ENCODE measurements at places on chromosomes 4 and X.

GRCh38 chr4:92969650-92970379 is 666.0 kb downstream of the GRID2 start:
- no peak for ATAC-seq

- ATAC-seq = no peak
Measured at GRCh38 chr4:102438396-102439235, 62.5 kb upstream of the NFKB1 start.

DNA sequence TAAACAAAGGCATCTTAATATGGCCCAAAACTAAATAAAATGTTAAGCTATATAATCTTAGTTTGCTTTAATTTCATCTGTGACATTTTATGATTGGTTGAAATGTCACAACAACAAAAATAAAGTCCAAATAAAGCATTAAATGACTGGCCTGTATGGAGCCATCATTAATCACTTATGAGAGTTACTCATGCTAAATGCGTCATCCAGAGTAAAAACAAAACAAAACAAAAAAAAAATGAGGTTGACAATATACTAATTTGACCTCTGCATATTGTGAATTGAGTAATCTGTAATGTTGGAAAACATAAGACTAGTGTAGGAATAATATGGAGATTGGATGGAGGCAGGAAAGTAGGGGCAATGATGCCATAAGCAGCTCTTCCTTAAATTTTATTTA is 139.7 kb downstream of the MAPK10 start:
- no peak for ATAC-seq

- no peak for ATAC-seq
Measured at GRCh38 chrX:38080808-38081207, 74.5 kb downstream of the SYTL5 start.

DNA sequence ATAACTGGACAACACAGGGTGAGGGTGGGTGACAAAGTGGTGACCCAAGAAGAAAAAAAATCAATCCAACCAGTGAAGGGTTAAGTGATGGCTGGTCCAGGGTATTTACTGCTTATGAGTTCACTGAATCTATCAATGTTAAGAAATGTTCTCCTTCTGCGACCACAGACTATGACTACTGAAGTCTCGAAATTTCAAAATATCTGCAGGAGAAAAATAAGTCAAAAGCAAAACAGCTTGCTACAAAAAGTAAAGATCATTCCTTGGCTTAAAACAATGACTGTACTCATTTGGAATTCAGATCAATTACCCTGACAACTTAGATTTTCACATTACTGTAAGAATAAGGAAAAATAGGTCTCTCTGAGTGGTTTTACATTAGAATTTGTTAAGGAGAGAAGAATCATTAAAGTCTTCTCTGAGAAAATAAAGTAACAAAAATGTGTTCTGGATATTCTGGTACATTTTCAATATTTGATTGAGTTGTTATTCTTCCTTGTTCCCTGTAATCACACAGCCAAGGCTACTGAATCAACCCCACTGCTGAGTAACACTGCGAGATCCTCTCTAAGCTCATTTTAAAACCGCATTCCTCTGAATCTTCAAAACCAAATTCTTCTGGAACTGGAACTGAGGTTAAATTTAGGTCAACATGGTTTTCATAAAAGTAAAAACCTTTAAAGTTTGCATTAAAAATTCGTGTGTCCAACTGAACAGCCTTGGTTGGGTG is 22.7 kb downstream of the SMPX start:
- no peak for ATAC-seq

- ATAC-seq = no peak
Measured at GRCh38 chrX:131778269-131779218, 234.7 kb downstream of the OR13H1 start.

DNA sequence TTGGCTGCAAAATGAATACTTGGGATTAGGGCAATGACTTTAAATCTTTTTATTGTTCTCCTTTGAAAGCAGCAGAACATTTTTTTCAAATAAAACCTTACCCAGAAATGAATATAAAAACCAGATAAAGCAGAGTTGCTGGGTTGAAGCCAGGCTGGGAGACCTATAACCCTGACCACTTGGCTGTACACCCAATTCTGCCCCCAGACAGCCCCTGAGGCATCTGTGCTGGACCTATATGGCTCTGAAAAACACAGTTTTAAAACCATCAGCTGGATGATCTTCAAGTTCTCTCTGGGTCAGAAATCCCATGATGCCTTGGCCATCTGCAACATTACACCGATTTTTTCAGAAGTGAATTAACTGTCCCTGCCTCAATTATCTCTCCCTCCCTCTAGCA is 23.7 kb upstream of the GLRA2 start:
- no peak for ATAC-seq

GRCh38 chr4:3467601-3468031 is 4.5 kb downstream of the DOK7 start:
- ATAC-seq = no peak

DNA sequence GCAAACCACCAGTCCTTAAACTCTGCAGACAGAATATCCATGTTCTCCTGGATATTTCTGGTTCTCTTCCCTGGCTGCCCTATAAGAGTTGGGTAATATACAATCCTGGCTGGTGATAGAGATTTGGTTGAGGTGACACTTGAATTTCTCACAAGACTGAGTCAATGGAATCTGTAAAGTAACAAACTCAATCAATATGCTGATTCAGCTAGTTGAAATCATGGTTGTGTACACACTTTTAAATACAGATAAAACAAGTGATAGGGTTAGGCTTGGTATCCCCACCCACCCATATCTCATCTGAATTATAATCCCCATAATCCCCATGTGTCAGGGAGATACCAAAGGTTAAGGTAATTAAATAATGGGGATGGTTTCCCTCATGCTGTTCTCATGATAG is 349.2 kb upstream of the MAD2L1 start:
- ATAC-seq = no peak

GRCh38 chr4:53156896-53157295 is 209.0 kb downstream of the SCFD2 start:
- ATAC-seq = no peak

DNA sequence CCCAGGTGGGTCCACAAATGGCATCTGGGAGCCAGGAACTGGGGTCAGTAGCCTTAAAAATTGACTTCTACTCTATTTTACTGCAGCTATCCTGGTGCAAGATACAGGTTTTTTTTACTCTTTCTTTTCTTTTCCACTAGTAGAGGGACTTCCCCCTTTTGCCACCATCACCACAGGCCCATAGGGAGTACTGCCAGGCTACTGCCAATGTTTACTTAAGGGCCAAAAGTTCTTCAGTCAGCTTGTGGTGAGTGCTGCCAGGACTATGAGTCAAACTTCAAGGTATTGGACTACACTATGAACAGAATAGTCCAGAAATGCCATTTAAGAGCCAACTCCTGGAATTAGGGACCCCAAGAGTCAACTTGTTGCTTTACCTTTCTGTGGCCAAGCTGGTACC is 94.7 kb downstream of the EDA2R start:
- no peak for ATAC-seq

DNA sequence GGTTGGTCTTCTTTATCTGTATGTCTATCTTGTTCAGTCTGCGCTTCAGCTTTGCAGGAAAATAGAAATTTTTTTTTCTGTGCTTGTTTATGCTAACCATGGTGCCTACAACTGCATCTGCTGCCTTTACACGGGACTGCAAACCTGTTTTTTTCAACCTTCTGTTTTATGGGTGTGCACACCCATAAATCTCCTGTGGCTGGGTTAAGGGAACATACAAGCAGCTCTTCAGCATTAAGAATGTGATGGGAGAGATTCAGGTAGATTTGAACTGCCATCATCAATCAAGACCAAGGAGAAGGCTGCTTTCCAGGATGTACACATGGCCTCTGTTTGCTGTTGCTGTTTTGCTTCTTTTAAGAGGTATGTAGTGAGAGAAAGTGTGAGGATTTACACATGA is 502.9 kb downstream of the ANKRD50 start:
- no peak for ATAC-seq

DNA sequence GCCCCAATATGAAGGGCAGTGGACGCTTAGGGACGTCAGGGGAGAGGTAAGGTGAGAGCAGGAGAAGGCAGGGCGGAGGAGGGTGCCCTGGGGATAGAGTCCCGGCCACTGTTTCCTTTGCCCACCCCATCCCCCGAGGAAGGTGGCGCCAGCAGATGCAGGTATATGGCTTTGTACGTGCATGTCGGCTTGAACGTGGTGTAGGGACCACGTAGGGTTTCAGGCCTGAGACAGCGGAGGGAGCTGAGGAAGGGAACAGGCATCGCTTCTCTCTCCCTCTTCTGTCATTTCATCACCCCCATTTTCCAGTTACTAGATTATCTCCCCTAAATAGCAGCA is 97.9 kb downstream of the PHKA2 start:
- peak; percentile 46 for ATAC-seq
